ENCODE measurements at places on chromosomes 6 and 20. TPM values are rescaled to one million over a fixed set of nuclear protein-coding genes. Genes with fewer than 3 reads are reported as not detected.

The TGM2 gene
- 0.25 TPM for polyA plus RNA-seq

GRCh38 chr6:62013719-62014118 lies 272.3 kb downstream of the KHDRBS2 start:
- H3K27me3 ChIP-seq, result no peaks in the 10 kb centered on the region
- no peaks in the 10 kb centered on the region for H3K36me3 ChIP-seq
- H3K4me1 ChIP-seq, result no peaks in the 10 kb centered on the region
- DNase-seq, result no peak

GRCh38 chr6:113457198-113457597 lies 399.9 kb upstream of the MARCKS start:
- H3K27me3 ChIP-seq, result no peaks in the 10 kb centered on the region
- no peak overlapping the region for H3K27ac ChIP-seq
- no peaks in the 10 kb centered on the region for H3K4me1 ChIP-seq
- H3K36me3 ChIP-seq, result no peaks in the 10 kb centered on the region

- no peaks in the 10 kb centered on the region for H3K27me3 ChIP-seq
- H3K36me3 ChIP-seq, result no peaks in the 10 kb centered on the region
- H3K27ac ChIP-seq, result no peak overlapping the region
- H3K4me1 ChIP-seq, result no peaks in the 10 kb centered on the region
- no peak for DNase-seq
Measured at GRCh38 chr20:19017104-19017690, 195.2 kb upstream of the SLC24A3 start.

The FOXA2 gene
- not detected for polyA plus RNA-seq

The UNC5CL gene
- 0.32 TPM for polyA plus RNA-seq

The LY86 gene
- 194 TPM for polyA plus RNA-seq

The SMPDL3A gene
- not detected for polyA plus RNA-seq

The SMIM28 gene
- polyA plus RNA-seq, result not detected

DNA sequence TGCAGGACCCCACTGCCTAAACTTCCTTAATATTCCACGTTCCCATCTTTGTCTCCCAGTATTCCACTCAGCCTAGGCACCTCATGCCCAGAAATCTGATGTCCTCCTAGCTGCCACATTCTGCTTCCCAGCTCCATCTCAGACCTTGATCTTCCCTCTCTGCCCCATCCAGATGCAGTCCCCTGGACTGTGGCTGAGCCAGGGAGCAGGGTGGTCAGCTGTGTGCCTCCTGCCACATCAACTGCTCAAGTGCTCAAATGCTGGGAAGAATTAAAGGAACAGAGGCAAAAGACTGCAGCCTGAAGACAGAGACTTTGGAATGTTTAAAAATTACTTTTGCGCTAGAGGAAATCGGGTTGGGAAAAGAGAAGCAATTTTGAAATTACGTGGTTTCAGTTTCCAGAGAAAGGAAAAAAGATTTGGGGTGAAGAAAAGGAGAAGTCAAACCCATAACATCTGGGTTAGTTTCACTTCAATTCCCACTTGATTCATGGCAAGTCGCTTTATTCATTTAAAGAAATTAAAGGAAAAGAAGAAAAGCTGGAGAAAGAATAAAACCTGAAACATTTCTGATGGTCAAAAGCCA lies 704.8 kb downstream of the PTPRT start:
- H3K27me3 ChIP-seq, result no peaks in the 10 kb centered on the region
- H3K4me1 ChIP-seq, result no peaks in the 10 kb centered on the region
- no peak overlapping the region for H3K4me3 ChIP-seq

DNA sequence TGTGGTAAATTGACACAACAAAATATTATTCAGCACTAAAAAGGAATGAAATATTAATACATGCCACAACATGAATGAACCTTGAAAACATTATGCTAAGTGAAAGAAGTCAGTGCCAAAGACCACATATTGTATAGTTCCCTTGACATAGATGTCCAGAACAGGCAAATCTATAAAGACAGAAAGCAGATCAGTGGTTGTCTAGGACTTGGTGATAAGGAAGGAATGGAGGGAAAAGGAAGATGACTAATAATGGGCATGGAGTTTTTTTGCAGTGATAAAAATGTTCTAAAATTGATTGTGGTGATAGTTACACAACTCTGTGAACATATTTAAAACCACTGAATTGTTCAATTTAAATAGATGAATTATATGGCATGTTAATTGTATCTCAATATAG lies 32.5 kb downstream of the TBX18 start:
- no peaks in the 10 kb centered on the region for H3K36me3 ChIP-seq
- H3K4me3 ChIP-seq, result no peak overlapping the region
- H3K27ac ChIP-seq, result no peak overlapping the region
- H3K27me3 ChIP-seq, result no peaks in the 10 kb centered on the region

The ZFP57 gene
- not detected for polyA plus RNA-seq

DNA sequence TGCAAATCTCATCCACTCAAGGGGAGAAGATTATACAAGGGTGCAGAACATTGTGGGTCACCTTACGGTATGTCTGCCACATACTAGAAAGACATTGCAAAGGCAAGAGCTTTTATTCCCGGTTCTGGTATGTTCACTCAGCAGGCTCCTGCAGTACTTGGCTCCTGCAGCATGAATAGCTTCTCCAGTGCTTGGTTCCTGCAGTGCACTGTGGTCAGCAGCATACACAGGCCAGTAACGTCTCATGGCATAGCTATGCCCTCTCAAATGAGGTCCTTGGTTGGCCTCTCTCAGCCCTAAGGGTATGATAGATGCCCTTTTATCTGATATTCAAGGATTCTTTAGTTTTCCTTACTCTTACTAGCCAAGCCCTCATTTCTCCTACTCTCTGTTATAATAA lies 12.6 kb downstream of the TCP11 start:
- no peaks in the 10 kb centered on the region for H3K27me3 ChIP-seq
- no peaks in the 10 kb centered on the region for H3K4me1 ChIP-seq
- no peak overlapping the region for H3K27ac ChIP-seq
- no peak for DNase-seq
- H3K36me3 ChIP-seq, result no peaks in the 10 kb centered on the region

- H3K4me3 ChIP-seq, result no peak overlapping the region
- no peaks in the 10 kb centered on the region for H3K36me3 ChIP-seq
- no peak overlapping the region for H3K27ac ChIP-seq
- DNase-seq, result no peak
Measured at GRCh38 chr20:39602649-39603048, 640.5 kb downstream of the DHX35 start.

The LAMA4 gene
- 0.11 TPM for polyA plus RNA-seq

DNA sequence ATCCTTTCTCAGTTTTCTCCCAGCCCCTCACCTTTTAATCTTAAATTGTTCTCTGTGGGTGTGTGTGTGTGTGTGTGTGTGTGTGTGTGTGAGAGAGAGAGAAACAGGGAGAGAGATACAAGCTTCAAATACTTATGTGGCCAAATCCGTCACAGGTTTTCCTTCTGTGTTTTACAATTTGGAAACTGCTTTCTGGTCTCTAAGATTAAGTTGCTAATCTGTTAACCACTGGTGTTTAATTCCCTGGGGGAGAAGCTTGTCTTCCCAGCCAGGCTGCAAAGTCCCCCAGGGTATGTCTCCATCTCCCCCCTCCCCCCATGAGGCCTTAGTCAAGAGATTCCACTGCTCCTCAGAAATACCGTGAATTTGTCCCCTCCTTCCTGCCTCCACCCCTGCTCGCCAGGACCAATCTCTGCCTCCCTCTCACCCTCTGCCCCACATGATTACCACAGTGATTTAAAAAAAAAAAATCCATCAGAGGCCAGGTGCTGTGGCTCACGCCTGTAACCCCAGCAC lies 49.0 kb downstream of the RIPOR3 start:
- no peaks in the 10 kb centered on the region for H3K36me3 ChIP-seq
- DNase-seq, result no peak
- H3K4me1 ChIP-seq, result no peaks in the 10 kb centered on the region
- H3K27ac ChIP-seq, result no peak overlapping the region
- H3K4me3 ChIP-seq, result no peak overlapping the region
- H3K27me3 ChIP-seq, result no peaks in the 10 kb centered on the region

- no peaks in the 10 kb centered on the region for H3K4me1 ChIP-seq
- no peak within 1 kb of the TSS for H3K4me3 ChIP-seq
- no peaks in the 10 kb centered on the region for H3K36me3 ChIP-seq
- H3K27me3 ChIP-seq, result no peaks in the 10 kb centered on the region
- no peak for DNase-seq
Measured at GRCh38 chr6:31878726-31879125, at the start of gene SLC44A4. Gene SLC44A4, minus strand, starts transcription at chr6:31878997. Its CDS starts 17 bp downstream, at chr6:31878980.

GRCh38 chr20:37969949-37970855 lies 63.1 kb downstream of the TTI1 start:
- no peaks in the 10 kb centered on the region for H3K36me3 ChIP-seq
- no peak for DNase-seq
- H3K4me3 ChIP-seq, result no peak overlapping the region
- H3K27me3 ChIP-seq, result no peaks in the 10 kb centered on the region
- no peak overlapping the region for H3K27ac ChIP-seq
